ENCODE measurements at places on chromosomes 2 and 18. TPM values are rescaled to one million over a fixed set of nuclear protein-coding genes. Genes with fewer than 3 reads are reported as not detected.

- no peak for DNase-seq
Measured at GRCh38 chr2:58039170-58039611, 7.4 kb upstream of the VRK2 start.

DNA sequence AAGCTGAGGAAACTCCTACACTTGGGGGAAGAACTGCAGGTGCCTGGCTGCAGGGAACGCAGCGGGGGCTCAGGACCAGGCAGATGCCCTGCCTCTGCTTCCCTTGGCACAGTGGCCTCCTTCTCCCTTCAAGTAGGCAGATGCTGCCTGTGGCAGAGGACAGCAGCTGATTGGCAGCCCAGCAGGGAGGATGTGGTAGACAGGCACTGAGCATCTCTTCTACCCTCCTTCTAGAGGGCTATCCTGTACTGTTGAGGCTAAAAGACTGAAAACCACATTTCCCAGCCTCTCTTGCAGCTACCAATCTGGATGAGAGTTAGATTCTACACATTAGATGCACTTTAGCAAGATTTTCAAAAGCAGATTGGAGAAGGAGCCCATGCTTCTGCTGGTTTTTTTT lies 105.7 kb downstream of the MSH2 start:
- DNase-seq = no peak

DNA sequence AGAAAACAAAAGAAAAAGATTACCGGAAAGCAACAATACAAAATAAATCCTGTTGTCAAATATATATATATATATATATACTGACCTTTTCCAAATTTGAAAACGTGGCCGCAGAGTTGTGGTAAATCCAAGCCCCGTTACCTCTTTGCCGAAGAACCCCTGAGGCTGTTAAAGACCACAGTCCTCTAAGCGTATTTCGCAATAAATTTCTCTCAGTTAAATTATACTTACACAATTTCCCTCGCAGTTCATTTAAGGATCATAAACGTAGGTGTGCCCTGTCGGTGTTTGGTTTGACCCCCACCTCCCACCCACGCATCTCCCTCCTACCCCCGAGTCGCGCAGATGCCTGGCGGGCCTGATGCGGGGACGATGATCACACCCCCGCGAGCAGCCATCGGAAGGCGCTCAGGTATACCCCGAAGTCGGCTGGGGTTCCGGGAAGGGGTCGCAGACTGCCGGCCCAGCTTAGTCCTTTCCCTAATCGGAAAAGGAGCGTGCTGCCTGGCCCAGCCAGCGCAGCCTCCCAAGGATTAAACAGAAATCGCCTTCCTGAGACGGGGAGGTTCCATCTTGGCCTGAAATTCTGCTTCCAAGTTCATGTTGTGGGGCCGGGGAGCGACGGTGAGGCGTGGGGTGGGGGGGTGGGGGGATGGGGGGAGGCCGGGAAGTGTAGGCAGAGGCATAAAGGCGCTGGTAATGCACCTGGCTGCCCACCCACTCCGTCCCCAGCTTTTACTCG lies 2.9 kb upstream of the MEIS1 start:
- DNase-seq = no peak

GRCh38 chr18:79438898-79439627 lies 43.3 kb downstream of the NFATC1 start:
- DNase-seq = no peak

- no peak for DNase-seq
Measured at GRCh38 chr2:153134725-153135124, 343.8 kb downstream of the RPRM start.

Gene POTEJ
- polyA plus RNA-seq = 0.08 TPM

Gene CTNNA2
- polyA plus RNA-seq = 4.6 TPM

GRCh38 chr2:171673905-171674304 lies 13.4 kb upstream of the DYNC1I2 start:
- no peak for DNase-seq

GRCh38 chr2:29627279-29627711 lies 294.1 kb downstream of the ALK start:
- DNase-seq = no peak

Gene LRRC30
- 0.56 TPM for polyA plus RNA-seq

DNA sequence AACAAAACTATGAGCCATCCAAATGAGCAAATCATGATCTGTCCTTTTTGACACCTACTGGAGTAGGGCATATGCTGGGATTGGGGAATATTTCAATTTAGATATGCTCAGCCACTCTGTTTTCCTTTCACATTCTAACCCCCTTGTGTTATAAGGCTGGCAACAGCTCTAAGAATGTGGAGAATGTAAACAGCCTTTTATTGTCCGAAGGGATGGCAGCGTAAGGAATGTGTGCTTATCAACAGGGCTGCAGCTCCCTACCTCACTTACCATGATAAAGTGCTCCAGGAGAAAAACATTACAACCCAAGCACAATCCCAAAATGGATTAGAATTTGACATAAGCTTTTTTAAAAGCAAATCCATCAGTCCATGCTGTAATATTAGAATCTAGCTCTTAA lies 2.2 kb downstream of the NXPH2 start:
- no peak for DNase-seq

- no peak for DNase-seq
Measured at GRCh38 chr2:224405841-224406370, 4.0 kb upstream of the FAM124B start.

DNA sequence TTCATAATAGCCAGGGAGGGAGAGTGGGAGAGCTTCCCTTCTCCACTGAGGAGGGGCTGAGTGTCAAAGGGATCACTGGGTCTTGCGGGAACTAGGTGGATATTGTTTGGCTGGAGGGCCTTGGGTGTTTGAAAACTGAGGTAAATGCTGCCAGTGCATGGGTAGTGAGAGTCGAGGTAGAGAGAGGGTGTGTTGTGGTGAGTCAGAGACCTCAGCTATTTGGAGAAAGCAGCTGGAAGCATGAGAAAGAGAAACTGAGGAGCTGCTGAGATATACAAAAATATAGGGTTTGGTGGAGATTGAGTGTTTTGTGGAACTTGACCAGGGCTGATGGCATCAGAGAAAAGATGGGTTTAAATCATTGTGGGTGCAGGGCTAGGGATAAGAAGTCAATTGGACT lies 127.0 kb upstream of the CCDC195 start:
- DNase-seq = no peak

GRCh38 chr2:12330916-12331315 lies 385.8 kb upstream of the TRIB2 start:
- no peak for DNase-seq

Gene SCTR
- 11.5 TPM for polyA plus RNA-seq

DNA sequence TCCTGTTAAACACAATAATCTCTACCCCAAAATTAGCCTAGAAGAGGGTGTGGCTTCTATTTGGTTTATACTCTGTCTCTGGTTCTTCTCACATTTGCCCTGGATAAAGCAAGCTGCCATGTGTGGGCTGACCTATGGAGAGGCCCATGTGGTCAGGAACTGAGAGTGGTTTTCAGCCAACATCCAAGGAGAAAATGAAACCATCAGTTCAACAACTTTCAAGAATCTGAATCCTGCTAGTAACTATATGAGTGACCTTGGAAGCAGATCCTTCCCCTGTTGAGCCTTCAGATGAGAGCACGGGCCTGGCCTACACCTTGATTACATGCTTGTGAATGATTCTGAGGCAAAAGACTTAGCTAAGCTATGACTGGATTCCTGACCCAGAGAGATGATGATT lies 11.5 kb upstream of the TRIB2 start:
- no peak for DNase-seq

Data from right renal pelvis (tissue), 4 donors.